ENCODE measurements at places on chromosomes 12 and 14.

- DNase-seq, result peak; percentile 98
Measured at GRCh38 chr12:50246873-50247612, 36.3 kb downstream of the LIMA1 start.

DNA sequence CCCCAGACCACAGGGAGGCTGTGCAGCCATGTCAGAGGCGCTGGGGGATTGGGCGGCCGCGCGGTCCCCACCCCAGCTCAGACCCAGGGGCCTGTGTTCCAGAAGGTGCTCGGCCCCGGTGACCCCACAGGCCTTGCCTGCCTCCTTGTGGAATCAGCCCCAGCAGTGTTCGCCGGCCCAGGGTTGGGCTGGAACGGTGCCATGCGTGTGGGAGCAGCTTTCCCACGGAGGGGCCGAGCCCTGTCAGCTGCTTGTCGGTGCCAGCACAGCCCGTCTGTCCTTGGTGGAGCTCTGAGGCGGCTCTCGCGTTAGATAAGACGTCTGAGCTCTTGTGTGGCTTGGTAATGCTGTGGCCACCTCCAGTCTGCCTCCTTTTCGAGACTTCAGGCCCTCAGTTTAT, 8.5 kb downstream of the ZFYVE21 start:
- DNase-seq, result no peak

GRCh38 chr12:100716945-100717732, 77.4 kb upstream of the ANO4 start:
- peak; percentile 67 for DNase-seq

GRCh38 chr14:77903221-77903620, 103.3 kb downstream of the ADCK1 start:
- no peak for DNase-seq

GRCh38 chr12:47850153-47851084, 30.7 kb upstream of the HDAC7 start:
- no peak for DNase-seq

DNA sequence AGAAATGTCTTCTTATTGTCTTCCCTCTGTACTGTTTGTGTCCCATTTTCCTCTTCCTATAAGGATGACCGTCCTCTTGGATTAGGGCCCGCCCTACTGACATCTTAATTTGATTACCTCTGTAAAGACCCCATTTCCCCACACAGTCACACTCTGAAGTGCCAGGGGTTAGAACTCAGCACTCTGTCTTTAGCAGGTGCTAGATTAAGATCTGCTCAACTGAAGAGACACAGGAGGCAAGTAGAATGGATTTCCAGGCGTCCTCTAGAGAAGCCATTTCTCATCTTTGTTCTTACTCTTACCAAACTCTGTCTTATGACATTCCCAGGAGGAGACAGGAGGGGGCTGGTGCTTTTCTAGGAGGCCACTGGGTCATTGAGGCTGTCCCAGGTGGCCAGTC, 50.8 kb downstream of the VCPKMT start:
- no peak for DNase-seq

- DNase-seq, result no peak
Measured at GRCh38 chr12:92502417-92503028, 200.3 kb upstream of the PLEKHG7 start.

GRCh38 chr14:103398427-103399195, 13.4 kb downstream of the MARK3 start:
- DNase-seq, result peak; percentile 40

DNA sequence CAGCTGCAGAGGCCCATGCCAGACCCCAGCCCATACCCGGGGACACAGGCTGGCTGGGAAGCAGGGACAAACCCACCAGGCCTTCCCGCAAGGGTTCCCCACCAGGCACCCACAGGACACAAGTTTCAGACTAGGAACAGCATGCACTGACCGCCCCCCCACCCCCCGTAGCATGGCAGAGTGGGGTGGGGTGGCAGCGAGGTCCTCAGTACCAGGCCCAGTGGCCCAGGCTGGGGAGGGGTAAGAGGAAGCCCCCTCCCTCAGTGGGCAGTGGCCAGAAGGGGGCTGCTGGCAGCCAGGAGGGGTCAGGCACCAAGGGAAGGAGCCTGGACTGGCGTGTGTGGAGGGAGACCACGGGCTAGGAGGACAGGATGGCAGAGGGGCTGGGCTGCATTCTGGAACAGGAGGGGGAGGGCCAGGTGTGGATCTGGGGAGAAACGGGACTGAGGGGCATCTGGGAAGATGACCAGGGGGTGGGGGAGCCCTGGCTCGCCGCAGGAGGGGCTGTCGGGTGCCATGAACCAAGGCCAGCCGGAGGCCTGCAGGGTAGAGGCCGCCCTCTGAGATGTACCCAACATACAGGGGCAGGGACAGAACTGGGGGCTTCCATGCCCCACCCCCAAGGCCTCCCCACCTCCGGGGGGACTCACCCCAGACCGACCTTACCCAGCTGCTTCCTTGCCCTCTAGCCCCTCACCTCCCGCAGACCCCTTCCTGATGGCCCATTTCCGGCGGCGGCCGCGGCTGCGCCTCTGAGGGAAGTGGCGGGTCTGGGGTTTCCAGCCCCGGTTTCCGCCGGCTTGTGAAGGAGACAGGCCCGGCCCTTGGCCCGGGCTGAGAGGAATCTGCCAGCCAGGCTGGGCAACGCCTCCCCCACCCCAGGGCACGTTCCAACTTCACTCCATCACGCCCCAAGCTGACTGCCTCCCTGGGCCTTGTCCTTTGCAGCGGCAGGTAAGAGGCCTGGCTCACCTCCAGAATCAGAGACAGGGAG, 5.6 kb upstream of the JAG2 start:
- DNase-seq, result no peak

- DNase-seq, result no peak
Measured at GRCh38 chr14:104373855-104374717, 205.5 kb upstream of the C14orf180 start.

GRCh38 chr12:106907411-106907810, 48.3 kb upstream of the TMEM263 start:
- no peak for DNase-seq

DNA sequence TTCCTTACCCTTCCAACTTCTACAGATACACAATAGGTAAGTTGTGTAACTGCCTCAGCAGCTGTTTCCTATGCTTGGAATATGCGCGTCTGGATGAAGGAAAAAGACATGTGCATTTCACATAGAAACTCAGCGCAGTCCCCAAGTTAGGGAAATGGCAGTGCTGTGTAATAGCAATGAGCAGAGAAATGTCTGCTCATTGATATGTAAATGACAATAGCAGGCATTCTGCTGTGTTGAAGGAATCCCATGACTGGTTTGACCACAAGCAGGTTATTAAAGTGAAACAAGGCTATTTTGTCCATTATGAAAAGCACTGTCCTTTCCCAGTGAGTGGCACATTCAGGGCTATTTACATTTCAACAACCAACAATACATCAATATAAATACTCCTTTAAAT, 106.6 kb downstream of the BTG1 start:
- no peak for DNase-seq

DNA sequence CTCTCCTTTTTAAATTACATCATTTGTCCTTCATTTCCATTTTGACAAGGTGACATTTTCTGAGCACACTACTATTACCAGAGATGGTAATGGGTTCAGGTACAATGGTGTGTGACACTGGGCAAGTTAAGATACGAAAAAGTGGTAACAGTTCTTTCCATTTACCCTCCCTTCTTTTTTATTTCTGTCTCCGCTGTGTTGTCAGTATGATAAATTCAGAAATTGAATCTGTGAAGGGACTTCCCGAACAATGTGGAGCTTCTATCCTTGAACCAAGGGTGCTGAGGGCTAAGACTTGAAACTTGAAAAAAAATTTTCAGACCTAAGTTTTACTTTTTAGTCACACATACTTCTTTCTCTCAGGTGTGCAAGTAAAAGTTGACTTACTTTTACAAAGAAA, 103.7 kb downstream of the ERC1 start:
- no peak for DNase-seq

DNA sequence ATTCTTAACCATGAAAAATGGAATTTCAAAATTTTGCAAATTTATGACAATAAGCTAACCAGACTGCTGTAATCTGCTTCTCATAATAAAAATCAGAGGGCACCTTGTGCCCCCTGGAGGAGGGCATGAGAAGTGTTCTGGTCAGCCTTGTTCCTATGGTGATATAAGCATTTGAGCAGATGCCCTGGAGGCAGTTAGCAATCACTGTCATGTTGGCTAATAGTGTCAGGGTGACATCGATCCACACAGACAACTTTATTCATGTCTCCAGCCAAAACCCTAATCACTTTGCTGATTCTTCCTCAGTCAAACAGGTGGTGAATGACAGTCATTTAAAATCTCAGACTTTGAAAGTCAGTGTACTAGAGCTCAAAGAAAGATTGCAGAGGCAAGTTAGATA, 943.0 kb downstream of the GALC start:
- peak; percentile 22 for DNase-seq

Data from HCEC 1CT (cell line).